ENCODE measurements at places on chromosomes 5 and 9.

GRCh38 chr9:2453701-2454100 is 167.9 kb upstream of the VLDLR start:
- no peak for DNase-seq

DNA sequence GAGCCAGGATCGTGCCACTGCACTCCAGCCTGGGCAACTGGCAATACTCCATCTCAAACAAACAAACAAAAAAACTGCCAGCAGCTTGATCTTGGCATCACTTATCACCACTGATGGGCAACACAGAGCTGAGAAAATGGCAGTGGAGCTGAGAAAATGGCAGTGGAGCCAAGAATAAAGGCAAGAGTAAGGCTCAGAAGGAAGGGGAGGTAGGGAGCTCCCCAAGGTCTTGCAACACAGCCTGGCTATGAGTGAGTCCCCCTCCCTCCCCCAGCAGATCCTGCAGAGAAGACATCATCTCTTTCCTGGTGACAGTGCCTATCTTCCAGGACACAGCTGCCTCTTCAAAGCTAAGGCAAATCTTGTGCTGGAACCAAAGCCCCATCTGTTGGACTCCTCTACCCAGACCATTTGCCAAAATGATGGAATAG is 70.3 kb downstream of the UGCG start:
- no peak for DNase-seq

GRCh38 chr9:98929895-98930341 is 13.8 kb upstream of the COL15A1 start:
- DNase-seq: no peak

DNA sequence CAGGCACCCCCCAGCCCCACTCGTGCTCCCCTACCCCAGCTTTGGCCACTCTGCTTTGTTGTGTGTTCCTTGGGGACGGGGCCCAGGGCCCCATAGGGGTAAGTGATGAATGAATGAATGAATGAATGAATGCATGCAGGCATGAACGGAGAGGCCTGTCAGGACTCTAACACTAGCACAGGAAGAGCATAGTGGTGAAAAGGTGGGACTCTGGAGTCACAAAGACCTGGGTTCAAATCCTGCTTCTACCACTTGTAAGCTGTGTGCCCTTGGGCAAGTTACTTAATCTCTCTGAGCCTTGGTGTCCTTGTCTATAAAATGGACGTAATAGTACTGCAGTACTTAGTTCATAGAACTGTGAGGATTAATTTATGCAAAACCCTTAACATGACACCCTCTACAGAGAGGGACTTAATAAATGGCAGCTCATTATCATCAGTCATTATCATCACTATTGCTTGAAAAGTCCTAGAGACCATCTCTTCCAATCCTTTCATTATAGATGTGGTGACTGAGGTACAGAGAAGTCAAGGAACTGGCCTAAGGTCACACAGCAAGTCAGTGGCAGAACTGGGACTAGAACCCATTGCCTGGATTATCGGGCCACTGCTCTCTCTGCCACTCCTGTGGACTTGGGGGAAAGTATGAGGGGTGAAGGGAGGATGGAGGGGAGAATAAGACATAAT is 13.2 kb downstream of the ORM2 start:
- DNase-seq: no peak

DNA sequence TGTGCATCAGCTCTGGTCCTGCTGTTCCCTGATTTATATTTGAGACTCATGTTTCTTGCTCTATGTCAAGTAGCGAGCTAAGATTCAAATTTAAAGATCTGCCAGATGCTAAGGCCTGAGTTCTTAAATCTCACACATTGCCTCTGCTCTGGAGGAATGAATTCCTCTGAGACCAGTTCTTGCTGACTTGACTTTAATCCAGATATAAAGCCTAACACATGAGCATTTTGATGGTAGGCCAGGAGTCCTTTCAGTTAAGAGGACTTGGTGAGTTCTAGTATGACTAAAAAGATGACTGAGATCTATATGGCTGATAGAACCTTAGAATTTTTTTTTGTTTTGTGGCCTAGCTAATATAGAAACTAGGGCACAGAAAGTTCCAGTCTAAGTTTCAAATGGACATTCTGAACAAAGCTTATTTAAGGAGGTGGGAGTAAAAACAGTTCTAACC is 1.3 kb upstream of the INIP start:
- DNase-seq: no peak

- DNase-seq: no peak
Measured at GRCh38 chr5:38871058-38871605, 25.3 kb downstream of the OSMR start.

DNA sequence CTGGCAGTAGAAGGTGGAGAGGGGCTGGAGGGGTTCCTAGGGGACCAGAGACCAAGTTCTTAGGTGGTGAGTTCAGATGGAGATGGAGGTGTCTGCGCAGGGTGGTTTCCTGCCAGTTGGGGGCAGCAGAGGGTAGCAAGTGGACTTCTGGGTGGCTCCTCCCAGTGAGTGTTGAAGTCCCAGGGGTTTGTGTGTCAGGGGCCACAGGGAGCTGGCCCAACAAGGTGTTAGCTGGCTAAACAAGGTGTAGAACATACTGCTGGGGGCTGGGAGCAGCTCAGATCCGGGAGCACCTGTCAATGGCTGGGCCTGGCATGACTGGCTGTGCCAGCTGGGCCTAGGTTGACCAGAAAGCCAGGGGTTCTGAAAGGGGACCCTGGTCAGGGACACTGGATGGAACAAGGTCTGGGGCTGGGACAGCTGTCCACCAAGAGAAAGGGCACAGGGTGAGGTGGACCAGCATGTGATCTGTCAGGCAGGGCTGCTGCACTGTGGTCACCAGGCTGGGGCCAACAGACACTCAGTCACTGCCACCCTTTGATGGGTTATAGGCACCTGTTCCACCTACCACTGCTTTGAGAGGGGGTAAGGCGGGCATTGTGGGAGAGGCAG is 35.6 kb downstream of the DAB2IP start:
- no peak for DNase-seq

DNA sequence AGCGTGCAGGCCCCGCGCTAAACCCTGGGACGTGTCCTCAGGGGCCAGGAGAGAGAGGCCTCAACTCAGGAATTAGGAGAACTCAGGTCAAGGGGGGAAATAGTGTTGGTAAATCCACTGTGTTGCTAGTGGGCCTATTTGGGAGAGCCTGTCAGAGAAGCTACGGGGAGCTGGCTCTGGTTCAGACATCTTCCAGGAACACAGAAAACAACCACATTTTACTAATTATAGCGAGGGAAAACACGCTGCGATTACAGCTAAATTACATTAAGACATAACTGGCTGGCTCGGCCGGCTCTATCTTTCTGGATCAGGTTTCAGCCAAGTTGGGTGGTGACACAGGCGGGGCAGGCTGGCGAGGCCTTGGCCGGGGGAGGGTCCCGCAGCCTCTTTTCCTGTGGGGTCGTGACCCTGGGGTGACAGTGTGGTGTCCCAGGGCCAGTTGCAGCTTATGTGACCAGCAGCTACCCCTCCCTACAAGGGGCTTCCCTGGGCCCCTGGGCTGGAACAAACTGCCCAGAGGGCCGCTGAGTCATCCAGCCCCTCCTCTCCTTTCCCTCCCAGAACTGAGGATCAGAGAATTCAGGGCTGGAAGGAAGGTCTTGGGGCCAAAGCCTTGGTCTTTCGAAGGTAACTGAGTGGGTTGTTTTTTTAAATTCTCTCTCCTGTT is 75.1 kb downstream of the FGF18 start:
- no peak for DNase-seq

GRCh38 chr5:7501061-7501460 is 105.1 kb downstream of the ADCY2 start:
- DNase-seq: no peak

DNA sequence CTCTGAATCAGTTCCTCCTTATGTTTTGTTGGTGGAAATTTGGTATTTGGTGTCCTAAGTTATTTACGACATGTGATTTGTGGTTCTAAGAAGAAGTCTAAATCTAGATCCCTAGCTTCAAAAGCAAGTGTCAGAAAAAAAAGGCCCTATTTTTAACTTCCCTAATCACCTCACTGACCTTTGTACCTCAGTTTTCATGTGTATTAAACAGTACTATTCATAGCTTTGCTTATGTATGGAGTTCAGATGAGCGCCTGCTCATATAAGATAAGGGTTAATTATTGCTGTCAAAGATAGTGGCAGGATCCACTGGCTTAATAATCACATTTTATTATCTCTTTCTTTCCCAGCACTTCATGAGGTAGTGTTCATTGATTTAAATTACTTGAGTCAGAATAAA is 318.2 kb downstream of the PARP8 start:
- DNase-seq: no peak

DNA sequence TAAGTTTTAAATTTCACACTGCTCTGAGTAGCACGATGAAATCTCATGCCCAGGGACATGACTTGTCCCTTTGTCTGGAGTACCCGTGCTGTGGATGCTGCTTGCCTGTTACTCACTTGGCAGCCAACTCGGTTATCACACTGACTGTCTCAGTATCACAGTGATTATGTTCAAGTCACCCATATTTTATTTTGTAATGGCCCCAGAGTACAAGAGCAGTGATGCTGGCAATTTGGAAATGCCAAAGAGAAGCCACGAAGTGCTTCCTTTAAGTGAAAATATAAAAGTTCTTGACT is 22.8 kb upstream of the SCGB3A2 start:
- DNase-seq: no peak

DNA sequence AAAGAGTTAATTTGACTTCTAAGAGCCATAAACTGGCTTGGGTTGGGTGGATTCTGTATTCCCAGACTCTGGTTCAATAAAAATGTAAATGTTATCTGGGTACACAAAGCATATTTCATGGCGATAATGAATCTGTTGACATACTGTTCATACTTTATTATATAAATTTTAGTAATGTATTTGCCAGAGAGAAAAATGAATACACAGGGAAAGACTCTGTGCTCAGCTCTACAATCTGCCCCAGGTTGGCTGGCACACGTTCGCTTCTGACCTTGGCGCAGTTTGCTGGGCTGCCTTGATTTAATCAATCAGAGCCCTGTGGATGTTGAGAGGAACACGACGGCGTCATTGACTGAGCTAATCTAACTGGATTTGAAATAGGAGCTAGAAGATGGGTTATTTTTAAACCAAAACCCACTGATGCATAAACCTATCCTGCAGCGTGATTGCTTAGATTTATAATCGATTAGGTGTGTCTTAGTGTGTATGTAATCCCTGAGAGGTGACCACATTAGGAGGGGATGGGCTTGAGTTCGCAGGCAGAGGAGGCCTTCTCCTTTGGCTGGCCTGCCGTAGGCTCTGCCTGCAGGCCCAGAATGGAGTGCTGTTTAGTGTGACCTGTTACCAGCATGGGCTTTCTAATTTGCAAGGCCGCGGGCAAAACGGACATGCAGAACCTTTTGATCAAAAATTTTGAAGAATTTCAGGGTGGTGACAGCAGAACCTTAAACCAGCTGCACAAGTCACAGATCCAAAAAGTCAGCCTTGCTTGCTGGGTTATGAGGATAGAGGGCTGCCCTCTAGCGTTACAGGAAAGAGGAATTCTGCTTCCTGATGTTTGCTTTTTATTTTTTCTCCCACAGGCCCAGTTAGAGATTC is 3.9 kb upstream of the ADCY2 start:
- no peak for DNase-seq
